SK-N-SH (cell line): ENCODE measurements at places on chromosomes 4 and X.

GRCh38 chr4:163680386-163681098 lies 186.1 kb downstream of the TMA16 start:
- no peak for DNase-seq
- no peaks in the 10 kb centered on the region for H3K36me3 ChIP-seq
- no peaks in the 10 kb centered on the region for H3K4me1 ChIP-seq
- no peak overlapping the region for H3K27ac ChIP-seq
- no peaks in the 10 kb centered on the region; the same call in 1 of the 2 replicates for H3K27me3 ChIP-seq

- DNase-seq, result no peak
- H3K27ac ChIP-seq, result no peak overlapping the region
- no peaks in the 10 kb centered on the region for H3K4me1 ChIP-seq
- no peaks in the 10 kb centered on the region for H3K27me3 ChIP-seq
- H3K36me3 ChIP-seq, result peaks cover 58% of the 10 kb centered on the region
- H3K4me3 ChIP-seq, result no peak overlapping the region
These were observed 28.7 kb upstream of the MAP3K15 start for GRCh38 chrX:19543951-19544381.

DNA sequence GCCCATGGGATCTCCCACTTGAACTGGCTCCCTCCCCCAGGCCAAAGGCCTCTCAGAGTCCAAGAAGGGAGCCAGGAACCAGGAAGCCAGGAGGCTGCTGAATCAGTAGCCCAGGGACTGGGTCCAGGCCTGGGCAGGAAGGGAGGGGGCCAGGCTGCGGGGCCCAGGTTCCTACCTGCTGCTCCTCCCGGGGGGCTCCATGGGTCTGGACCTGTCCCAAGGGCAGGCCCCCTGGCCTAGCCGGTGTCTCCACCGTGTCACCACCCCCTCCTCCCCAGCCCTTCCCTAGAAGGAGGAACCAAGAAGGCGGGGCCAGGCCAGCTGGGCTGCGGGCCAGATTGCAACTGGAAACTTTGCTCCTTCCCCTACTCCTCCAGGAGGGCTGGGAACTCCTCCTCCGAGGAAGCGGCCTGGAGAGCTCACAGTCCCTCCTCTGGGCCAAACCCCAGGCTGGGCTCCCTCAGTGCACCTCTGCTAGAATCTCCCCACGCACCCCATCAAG lies at the start of gene IQSEC2:
TSS of gene IQSEC2 (minus strand) at position 264 of the 502 bp plus-strand sequence.
- no peaks in the 10 kb centered on the region for H3K27me3 ChIP-seq
- peaks cover 3% of the 10 kb centered on the region for H3K36me3 ChIP-seq
- peak within 1 kb of the TSS; percentile 83 for H3K27ac ChIP-seq
- DNase-seq, result no peak
- peaks cover 27% of the 10 kb centered on the region for H3K4me1 ChIP-seq

GRCh38 chr4:101977076-101977475 lies 186.5 kb downstream of the BANK1 start:
- H3K27me3 ChIP-seq, result no peaks in the 10 kb centered on the region
- H3K36me3 ChIP-seq, result no peaks in the 10 kb centered on the region
- peaks cover 2% of the 10 kb centered on the region; the same call in 1 of the 2 replicates for H3K4me1 ChIP-seq
- DNase-seq, result no peak
- H3K4me3 ChIP-seq, result no peak overlapping the region

- H3K4me3 ChIP-seq, result no peak overlapping the region
- no peaks in the 10 kb centered on the region for H3K36me3 ChIP-seq
- no peak for DNase-seq
- H3K27me3 ChIP-seq, result no peaks in the 10 kb centered on the region
These were observed 22.8 kb upstream of the FMR1NB start for GRCh38 chrX:147958291-147958690.

- H3K4me1 ChIP-seq, result peaks cover 16% of the 10 kb centered on the region
- no peaks in the 10 kb centered on the region for H3K36me3 ChIP-seq
- H3K27me3 ChIP-seq, result no peaks in the 10 kb centered on the region
- H3K27ac ChIP-seq, result no peak overlapping the region
- no peak for DNase-seq
- no peak overlapping the region for H3K4me3 ChIP-seq
These were observed 5.6 kb downstream of the PRDM5 start for GRCh38 chr4:120916937-120917336.

- H3K36me3 ChIP-seq, result no peaks in the 10 kb centered on the region
- H3K4me1 ChIP-seq, result no peaks in the 10 kb centered on the region
- no peaks in the 10 kb centered on the region for H3K27me3 ChIP-seq
- no peak overlapping the region for H3K27ac ChIP-seq
- DNase-seq, result no peak
- H3K4me3 ChIP-seq, result no peak overlapping the region
These were observed 80.9 kb upstream of the MSX1 start for GRCh38 chr4:4778554-4778953.

GRCh38 chr4:140659943-140660700 lies 91.4 kb upstream of the UCP1 start:
- no peaks in the 10 kb centered on the region for H3K4me1 ChIP-seq
- H3K27me3 ChIP-seq, result no peaks in the 10 kb centered on the region
- DNase-seq, result no peak
- H3K36me3 ChIP-seq, result peaks cover 50% of the 10 kb centered on the region

DNA sequence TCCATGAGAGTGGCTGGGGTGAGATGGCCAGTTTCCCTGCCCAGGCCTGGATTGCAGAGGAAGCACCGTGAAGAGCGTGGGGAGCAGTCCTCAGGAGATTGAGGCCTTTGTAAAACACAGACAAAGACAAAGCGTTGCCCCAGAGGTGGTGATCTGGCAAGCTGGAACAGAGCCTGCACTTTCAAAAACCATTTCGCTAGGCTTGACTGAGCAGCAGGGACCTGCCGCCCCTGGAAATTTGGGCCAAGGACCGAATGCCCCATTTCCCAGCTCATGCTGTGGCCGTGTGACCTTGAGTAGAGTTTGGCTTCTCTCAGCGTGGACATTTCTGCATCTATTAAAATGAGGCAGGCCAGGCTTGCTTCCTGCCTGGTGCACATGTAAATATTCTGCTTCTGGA lies 381.4 kb downstream of the BCOR start:
- H3K27me3 ChIP-seq, result peaks cover 8% of the 10 kb centered on the region; the same call in 1 of the 2 replicates
- H3K4me1 ChIP-seq, result peaks cover 28% of the 10 kb centered on the region; the same call in 1 of the 2 replicates
- H3K36me3 ChIP-seq, result no peaks in the 10 kb centered on the region
- no peak overlapping the region for H3K4me3 ChIP-seq
- peak; percentile 36 for DNase-seq

GRCh38 chr4:139048026-139048425 lies 32.4 kb downstream of the NOCT start:
- no peak overlapping the region for H3K27ac ChIP-seq
- no peaks in the 10 kb centered on the region for H3K27me3 ChIP-seq
- peaks cover 50% of the 10 kb centered on the region for H3K36me3 ChIP-seq
- DNase-seq, result no peak
- H3K4me3 ChIP-seq, result no peak overlapping the region
